ENCODE measurements at places on chromosomes 5 and 9.

- DNase-seq = peak; percentile 71
These were observed 4.1 kb downstream of the PTGS1 start for GRCh38 chr9:122374885-122375420.

DNA sequence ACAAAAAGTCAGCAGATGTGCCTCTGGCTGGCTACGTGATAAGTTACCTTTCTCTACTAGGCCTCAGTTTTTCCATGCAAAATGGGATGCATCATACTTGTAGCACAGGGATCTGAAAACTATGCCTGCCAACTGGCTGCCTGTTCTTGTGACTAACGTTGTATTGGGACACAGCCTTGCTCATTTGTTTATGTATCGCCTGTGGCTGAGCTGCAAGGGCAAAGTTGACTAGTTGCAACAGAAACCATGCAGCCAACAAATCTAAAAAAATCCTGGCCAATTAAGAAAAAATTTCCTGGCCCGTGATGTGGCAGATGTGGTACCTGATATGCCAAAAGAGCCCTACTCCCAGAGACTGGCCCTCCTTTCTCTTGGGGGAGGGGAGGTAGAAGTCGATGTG, 131.3 kb downstream of the SEC61B start:
- DNase-seq = no peak

DNA sequence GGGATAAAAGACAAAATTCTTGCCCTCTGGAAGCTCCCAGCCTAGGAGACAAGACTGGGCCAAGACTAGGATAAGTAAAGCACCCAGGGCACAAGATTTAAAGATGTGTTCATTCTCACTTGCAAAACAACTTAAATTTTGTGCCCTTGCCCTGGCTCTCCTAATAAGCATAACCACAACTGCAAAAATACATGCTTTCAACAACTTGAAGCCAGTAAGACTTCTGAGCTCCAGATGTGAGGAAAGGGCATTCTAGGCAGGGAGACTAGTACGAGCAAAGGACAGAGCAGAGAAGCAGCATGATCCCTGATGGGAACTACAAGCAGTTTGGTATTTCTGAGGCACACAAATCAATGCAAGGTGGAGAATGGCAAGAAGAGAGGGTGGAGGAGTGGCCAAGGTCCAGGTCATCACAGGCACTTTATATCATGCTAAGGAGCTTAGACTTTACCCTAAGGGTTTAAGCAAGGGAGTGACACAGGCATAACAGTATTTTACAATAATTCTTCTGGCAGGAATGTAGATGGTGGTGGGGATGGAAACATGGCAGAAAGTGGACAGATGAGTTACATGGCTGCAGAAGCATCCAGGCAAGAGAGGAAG, 30.1 kb upstream of the SIL1 start:
- no peak for DNase-seq

- DNase-seq = no peak
These were observed 36.2 kb downstream of the PLAC8L1 start for GRCh38 chr5:146068977-146069779.

- DNase-seq = no peak
These were observed 1236.6 kb downstream of the MAT2B start for GRCh38 chr5:164742025-164742424.

DNA sequence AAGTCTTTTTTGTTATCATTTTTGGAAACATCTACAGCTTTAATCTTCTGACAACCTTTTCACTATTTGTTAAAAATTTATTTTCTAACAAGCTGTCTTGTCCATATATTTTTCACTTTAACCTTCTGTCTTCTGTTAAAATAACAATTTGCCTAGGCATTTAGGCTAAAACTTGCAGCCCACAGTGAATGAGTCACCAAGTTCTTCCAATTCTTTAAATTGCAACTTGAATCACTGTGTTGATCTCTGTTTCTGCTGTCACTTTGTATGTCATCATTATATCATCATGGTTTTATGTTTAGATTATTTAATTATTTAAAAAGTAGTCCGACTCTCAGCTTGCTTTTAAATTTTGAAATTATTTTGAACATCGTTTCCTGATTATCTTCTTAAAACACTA, 473.8 kb upstream of the PTPRD start:
- DNase-seq = no peak

GRCh38 chr5:72543811-72544210, 36.6 kb upstream of the ZNF366 start:
- DNase-seq = no peak

- DNase-seq = no peak
These were observed 38.4 kb downstream of the NACC2 start for GRCh38 chr9:136056546-136057235.

DNA sequence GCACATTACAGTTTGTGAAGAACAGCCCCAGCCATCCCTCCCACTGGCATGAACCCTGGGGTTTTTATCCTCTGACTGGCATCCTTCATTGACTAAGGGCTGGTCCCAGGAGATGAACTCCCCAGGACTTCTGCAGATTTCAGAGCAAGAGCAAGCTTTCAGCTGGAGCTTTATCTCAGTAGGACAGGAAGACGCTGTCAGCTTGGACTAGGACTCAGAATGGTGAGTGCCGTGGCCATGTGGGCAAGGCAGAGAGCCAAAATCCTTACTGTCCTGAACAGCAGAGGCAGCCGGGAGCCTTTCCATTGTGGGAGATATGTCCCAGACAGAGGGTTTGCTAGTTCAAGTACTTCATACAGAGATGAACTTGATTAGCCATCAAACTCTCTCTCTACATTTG, 3.2 kb upstream of the ACOT12 start:
- no peak for DNase-seq

DNA sequence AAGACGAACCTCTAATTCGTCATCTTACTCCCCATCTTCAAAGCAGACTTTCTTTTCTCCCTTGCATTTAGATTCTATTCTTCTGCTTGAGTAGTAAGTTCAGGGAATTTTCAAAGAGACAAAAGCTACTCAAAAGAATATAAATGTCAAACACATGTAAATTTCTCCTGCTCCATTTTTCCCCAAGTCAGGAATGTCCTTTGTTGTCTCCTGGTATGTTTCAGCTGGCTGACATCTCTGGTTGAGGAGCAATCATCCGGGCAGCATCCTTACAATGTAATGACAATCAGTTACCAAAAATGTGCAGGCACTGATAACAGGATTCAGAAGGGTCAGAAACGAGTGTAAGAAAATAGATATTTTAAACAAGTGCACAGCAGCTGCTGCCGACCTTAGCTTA, 47.6 kb upstream of the PPP1R2B start:
- no peak for DNase-seq

- no peak for DNase-seq
These were observed 93.2 kb downstream of the PTTG1 start for GRCh38 chr5:160514866-160515265.

- no peak for DNase-seq
These were observed 2.5 kb upstream of the RAD23B start for GRCh38 chr9:107280543-107280942.

DNA sequence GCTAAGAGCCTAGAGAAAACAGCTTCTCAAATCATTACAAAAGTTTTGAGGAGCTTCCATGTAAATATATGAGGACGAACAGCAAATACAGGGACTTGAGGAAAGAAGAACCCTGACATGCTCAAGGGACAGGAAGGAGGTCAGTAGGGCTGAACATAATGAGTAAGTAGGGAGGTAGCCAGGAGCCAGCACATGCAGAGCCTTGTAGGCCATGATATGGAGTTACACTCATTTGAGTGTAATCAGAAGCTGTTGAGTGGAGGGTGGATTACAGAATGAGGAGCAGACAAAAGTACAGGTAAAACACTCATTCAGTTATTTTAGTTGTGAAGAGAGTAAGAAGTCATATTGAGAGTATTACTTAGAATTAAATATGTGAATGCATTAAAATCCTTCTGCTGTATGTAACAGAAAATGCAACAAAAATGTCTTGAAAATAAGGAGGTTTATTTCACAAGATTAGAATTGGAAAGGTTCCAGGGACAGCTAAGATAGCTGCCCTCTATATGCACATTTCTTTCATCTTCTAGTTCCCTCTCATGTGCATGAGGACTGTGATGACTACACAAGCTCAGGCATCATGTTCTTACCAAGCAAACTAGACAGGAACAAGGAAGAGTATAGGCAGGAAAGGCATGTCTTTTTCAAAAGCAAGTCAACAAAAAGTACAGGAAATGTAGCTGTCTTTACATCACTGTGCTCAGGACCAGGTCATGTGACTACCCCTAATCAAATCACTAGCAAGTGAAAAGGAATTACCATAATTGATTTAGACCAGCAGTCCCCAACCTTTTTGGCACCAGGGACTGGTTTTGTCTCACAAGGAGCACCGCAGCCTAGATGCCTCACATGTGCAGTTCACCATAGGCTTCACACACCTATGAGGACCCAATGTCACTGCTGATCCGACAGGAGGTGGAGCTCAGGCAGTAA, 87.2 kb downstream of the TMEM232 start:
- DNase-seq = no peak

- DNase-seq = no peak
These were observed 24.9 kb downstream of the POU5F2 start for GRCh38 chr5:93716453-93716852.

DNA sequence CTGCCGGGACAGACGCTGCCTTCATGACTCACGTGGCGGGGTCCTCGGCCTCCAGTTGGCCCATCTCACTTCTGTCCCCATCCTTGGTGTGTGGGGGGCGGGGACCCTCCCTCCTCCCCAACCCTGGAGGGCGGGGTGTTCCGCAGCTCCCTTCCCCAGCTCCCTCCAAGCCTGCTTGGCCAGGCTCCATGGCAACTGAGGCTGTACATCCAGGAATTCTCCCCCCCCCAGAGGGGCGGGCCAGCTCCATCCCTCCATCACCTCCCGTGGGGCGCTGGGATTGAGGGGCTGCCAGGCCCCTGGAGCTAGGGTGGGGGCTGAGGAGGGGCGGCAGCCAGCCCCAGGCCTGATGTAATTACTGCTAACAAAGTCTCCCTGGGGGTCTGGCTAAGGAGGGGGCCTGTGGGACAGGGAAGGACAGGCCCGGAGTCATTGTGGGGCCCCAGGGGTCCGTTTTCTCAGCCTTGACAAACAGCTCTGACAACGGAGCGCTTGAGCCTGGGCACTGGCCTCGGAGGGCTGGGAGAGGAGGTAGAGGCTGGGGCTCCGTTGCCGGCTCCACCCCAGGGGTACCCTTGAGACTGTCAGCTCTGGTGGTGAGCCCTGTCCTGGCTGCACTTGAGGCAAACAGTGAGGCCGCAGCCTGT, 8.0 kb downstream of the DIPK1B start:
- no peak for DNase-seq

GRCh38 chr9:89356782-89357181, 38.5 kb downstream of the SECISBP2 start:
- DNase-seq = no peak

DNA sequence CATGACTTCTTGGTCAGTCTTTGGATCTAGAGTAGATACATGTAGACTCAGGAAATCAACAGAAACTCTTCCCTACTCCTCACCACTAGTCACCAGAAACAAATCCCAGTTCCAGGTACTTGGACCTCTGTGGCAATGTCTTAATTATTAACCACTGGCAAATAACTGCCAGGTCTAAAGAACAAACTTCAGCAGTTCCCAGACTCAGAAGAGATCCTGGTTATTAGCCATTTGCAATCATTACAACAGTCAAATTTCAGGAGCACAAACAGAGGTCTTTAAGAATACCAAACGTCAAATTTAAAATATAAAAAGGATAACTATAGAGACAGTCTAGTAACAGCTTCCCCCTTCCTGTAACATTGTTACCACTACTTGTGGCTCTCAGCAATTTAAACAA, 10.2 kb downstream of the DIAPH1 start:
- DNase-seq = no peak

DNA sequence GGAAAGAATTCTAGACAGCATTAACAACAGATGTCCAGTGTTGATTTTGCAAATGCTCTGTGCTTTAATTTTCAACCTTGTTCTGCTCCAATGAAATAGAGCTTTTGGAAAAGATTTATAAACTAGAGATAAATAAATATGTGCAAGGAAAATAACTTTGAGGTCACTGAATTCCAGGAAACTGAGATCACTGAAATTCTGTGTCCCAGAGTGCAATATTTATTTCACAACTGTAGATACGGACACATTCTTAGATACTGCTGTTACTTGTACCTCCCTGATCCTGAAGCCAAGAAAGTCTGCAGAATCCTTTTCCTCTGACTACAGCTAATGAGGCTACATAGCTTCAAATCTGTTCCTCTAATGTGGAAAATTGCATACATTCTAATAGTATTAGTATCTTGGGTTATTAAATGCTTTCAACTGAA, 222.9 kb downstream of the DOCK8 start:
- no peak for DNase-seq

DNA sequence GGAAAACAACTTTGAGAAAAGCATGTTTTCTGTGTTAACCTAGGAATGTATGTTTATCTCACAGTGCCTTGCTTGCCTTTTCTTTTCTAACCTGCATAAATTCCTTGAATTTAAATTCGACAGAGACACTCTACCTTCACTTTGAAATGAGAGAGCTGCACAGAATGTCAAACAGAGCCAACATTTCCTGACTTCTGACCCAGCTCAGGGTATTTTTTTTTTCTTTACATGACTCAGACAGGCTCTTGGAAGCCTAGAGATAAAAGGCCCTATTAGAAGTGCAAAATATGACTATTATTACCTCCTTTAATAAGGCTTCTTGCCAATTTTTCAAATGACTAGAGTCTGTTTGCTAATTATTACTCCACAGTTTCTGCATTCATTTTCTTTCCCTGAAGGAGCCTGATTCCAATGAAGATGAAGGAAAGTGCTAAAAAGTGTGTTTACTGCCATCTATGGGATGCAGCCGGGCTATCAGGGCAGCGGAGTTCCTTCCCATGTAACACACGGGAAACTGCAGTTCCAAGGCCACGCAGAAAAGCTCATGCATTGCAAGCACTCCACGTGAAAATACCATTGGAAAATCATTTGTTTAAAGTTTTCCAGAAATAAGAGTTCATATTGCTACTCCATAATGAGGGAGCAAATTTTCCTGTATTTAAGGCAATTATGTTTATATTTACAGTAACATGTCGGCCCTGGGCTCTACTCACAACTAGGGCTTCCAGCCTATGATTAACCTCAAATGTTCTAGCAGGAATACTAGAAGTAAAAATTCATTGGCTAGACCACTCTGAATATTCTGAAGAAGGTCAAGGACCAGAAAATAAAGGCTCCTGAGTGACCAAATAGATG, 485.6 kb downstream of the ZSWIM6 start:
- DNase-seq = peak; percentile 3
